ENCODE measurements at places on chromosomes 11 and 22.

DNA sequence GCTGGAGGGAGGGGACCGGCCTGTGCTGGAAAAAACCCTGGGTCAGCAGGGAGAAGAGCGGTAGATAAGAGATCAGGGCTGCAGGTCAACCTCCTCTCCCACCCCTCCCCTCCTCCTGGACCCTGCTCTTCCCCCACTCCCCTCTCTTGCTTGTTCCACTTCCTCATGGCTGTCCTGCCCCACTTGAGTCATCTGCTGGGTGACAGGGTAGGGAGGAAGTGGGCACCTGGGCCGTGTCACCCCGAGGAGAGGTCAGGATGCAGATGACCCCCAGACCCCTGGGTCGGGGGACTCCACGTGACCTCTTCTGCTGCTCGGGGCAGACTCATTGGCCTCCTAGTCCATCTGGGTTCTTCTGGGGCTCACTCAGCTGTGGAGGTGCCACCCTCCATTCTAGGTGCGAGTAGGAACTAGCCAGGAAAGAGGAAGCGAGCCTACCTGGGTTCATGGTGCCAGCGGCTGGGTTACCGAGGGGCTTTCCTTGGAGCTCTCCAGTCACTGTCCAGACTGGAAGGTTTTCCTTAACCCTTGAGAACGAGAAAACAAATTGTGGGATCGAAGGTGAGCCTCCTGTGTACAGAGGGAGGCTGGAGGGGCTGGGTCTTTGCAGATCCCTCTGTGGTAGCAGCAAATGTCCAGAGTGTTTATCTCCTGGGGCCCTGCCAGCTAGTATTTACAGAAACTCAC, 6.5 kb downstream of the APOL2 start:
- DNase-seq: no peak

- peak; percentile 74 for DNase-seq
Measured at GRCh38 chr22:39514373-39514973, 5.9 kb upstream of the ATF4 start.

DNA sequence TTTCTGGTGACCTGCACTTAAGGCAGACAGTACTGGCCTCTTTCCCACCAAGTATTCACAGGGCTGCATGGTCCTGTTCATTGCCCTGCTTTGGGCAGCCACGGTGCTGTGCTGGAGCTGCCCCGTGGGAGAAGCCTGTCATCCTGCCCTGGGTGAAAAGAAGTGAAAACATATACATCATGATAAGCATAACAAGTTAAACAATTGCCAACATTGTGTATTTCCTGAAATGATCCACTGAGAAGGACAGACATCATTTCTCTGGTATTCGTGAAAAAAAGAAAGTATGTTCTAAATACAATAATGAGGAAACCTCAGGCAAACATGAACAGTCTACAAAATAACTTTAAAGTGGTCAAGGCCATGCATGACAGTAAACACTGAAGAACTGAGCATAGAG, 393.1 kb downstream of the TMEM135 start:
- no peak for DNase-seq

- peak; percentile 47 for DNase-seq
Measured at GRCh38 chr22:41557401-41558240, 3.2 kb upstream of the CSDC2 start.
